ENCODE measurements at places on chromosomes 13 and 19. TPM values are rescaled to one million over a fixed set of nuclear protein-coding genes. Genes with fewer than 3 reads are reported as not detected.
A peak's percentile ranks its signal among the peaks of the same experiment; 100 is the strongest.

GRCh38 chr19:5563935-5564612, 3.7 kb downstream of the TINCR start:
- no peak for DNase-seq

GRCh38 chr13:89660752-89661151, 1686.7 kb upstream of the MIR17HG start:
- DNase-seq, result no peak

CYSLTR2 gene
- total RNA-seq, result 0.28 TPM

- no peak for DNase-seq
Observed at GRCh38 chr19:16366433-16367260, 42.0 kb downstream of the KLF2 start.

DNA sequence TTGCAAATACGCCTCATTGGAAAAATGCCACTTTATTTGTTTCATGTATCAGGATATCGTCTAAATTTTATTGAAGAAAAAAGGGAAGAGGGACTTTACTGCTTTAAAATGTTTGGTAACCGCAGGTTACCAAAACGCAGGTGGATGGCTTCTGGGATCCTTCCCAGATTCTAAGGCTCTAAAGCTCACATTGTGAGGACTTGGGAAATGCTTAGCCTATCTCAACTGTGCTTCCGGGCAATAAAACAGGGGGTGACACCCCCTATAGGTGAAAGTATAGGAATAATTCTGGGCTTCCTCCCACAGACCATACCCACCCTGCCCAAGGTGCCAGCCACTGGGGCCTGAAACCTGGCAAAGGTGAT, 73.2 kb upstream of the IPO5 start:
- DNase-seq, result no peak

- DNase-seq, result no peak
Observed at GRCh38 chr19:10206226-10206885, 11.6 kb upstream of the DNMT1 start.

DNA sequence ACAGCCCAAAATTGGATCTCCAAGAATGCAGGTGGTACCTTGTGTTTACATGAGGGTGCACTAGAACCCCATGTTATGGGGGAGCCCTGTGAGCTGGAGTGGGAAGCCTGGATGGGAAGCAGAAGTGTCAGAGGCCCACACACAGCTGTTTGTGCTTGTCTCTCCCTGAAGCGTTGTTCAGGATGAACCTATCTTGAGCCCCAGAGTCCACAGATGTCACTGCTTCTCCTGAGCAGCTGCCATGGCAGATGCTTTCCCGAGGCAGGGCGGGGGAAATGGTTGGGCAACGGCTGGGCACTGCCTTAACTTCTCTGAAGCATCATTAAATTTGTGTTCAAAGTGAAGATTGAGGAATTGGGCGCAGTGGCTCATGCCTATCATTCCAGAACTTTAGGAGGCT, 17.1 kb upstream of the CHST8 start:
- DNase-seq, result no peak

GRCh38 chr19:27720155-27720554, 1492.8 kb downstream of the UQCRFS1 start:
- no peak for DNase-seq

- DNase-seq, result no peak
Observed at GRCh38 chr19:58345558-58345957, 7.7 kb downstream of the A1BG start.

LRRC4B gene
- total RNA-seq, result 0.53 TPM

- DNase-seq, result no peak
Observed at GRCh38 chr13:22517544-22517943, 663.2 kb upstream of the SGCG start.

- no peak for DNase-seq
Observed at GRCh38 chr19:8254286-8255001, 45.3 kb downstream of the CERS4 start.

TEAD2 gene
- 5.1 TPM for total RNA-seq

GRCh38 chr19:19407633-19407930, 2.1 kb downstream of the GATAD2A start:
- no peak for DNase-seq

GDF15 gene
- total RNA-seq, result 3.2 TPM

SPRED3 gene
- total RNA-seq, result 0.30 TPM

DNA sequence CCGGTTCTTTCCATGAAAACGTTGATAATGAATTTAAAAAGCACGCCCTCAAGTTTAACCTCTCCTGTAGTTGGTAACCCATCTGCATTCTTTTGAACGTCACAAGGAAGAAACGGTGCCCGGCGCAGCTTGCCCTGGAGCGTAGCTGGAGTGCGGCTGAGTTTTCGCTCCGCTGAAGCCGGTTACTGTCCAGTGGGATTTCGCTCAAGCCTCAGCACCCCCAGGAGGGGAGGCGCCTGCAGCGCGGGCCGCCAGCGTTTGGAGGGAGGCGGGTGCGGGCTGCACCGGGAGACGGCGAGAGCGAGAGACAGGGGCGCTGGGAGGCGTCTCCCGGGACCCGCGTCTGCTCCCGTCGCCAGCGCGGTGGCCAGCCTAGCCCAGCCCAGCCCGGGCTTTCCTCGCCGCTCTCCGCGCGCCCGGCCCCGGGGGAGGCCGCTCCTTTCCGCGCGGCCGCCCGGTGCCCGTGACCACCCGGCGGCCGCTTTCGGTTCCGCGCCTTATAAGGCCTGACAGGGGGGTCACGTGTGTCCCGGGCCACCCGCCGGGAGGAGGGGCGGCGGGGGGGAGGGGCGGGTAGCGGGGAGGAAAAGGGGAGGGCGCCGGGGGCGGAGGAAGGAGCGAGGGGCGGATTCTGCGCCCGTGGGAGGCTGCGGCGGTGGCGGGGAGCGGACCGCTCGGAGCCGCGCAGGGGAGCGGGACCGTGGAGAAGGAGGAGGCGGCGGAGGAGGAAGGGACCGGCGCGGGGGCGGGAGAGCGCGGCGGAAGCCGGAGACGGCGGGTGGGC, 8.3 kb upstream of the DGKH start:
- peak; percentile 93 for DNase-seq

LACC1 gene
- total RNA-seq, result 3.7 TPM

GRCh38 chr13:98476538-98476966, 100.4 kb downstream of the STK24 start:
- DNase-seq, result peak; percentile 97

DNA sequence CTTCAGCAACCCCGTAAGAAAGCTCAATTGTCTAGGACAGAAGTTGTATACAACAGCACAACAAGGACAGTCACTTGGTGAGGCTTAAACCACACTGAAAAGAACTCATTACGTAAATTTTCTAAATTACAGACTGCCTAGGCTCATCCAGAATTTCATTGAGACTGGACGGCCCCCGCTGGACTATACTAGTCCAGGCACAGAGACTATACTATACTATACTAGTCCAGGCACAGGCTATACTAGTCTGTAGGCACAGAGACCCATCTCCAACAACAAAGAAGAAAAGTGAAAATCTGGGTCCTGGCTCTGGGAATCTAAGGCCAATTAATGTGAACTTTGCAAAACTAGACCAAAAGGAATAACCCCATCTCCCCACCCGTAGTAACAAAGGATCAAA, 700 bp downstream of the ZNF816 start:
- DNase-seq, result no peak

KIR3DL1 gene
- not detected for total RNA-seq

- no peak for DNase-seq
Observed at GRCh38 chr13:73335210-73335609, 276.4 kb downstream of the KLF5 start.

- DNase-seq, result peak; percentile 70
Observed at GRCh38 chr19:13995017-13995728, 10.9 kb downstream of the RFX1 start.

MEDAG gene
- 0.18 TPM for total RNA-seq

GRCh38 chr19:2905918-2906519, 5.3 kb downstream of the ZNF57 start:
- peak; percentile 23 for DNase-seq

DNA sequence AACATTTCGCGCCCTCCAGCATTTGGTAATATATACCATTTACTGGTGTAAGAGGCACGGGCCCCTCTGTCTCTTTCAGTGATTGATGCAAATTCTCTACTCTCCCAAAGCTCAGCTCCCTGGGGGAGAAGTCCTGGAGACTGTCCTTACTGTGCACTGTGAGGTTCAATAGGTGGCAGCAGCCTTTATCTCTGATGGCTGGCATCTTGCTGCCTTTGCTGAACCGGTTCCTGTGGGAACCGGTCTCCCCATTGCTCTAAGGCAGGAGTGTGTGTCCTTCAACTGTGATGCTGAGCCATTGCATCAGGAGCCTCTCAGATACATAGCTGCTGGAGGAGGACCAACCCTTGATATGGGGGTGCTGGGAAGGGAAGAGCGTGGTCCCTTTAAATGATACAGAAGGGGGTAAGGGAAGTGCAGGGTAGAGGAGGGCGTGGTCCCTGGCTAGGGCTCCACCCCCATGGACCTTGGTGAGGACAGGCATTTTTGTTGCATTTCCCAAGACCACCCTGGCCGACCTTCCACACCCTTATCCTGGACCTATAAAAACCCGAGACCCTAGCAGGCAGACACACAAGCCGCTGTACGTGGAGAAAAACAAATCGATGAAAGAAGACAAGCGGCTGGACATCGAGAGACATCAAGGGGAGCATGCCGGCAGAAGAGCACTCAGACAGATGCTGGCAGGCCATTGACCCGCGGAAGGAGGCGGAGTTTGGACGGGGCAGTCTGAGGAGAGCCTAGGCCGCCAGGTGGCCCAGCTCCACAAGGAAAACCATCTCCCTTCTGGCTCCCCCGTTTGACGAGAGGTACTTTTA, 41.1 kb upstream of the GTF3A start:
- no peak for DNase-seq

SHISA2 gene
- not detected for total RNA-seq

DNA sequence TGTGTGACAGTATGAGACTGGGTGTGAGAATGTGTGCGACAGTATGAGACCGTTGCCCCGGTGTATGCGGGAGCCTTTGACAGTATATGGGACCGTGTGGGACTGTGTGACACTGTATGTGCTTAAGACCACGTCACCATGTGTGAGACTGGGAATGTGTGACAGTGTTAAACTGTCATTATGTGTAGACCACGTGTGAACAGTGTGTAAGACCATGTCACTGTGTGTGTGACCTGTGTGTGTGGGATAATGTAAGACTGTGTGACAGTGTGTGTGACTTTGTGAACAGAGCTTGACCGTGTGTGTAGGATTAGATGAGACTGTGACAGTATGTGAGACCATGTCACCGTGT, 549 bp downstream of the ZNF583 start:
- no peak for DNase-seq

DNA sequence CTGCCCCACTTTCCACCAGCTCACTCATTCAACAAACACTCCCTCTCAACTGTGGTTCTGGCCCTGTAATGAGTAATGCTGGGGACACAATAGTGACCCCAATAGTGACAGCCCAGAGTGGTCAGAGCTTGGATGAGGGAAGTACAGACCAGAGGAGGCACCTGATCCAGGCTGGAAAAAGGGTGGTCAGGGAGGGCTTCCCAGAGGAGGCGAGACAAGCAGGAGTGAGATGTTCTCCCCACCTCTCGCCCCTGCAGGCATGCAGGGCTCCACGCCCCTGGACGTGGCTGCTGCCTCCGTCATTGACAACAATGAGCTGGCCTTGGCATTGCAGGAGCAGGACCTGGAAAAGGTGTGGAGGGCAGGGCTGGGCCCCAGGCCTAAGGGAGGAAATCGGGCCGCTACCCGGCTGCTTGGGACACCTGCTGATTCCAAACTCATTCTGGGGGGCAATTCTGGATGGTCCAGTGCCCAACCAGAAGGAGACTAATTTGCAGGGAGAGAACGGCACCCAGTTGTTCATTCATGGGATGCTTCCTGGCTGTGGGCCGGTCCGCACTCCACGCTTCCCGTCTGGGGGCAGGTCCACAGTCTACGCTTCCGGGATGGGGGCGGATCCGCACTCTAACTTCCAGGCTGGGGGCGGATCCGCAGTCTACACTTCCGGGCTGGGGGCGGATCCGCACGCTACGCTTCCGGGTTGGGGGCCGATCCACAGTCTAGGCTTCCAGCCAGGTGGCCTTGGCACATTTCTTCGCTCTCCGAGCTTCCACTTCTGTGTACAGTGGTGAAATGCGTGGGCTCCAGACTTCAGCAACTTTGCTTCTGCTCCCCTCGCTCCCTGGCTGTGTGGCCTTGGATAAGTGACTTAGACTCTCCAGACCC, 63.4 kb downstream of the RYR1 start:
- DNase-seq, result no peak

UNC13A gene
- 0.13 TPM for total RNA-seq

CEACAM7 gene
- not detected for total RNA-seq

DNA sequence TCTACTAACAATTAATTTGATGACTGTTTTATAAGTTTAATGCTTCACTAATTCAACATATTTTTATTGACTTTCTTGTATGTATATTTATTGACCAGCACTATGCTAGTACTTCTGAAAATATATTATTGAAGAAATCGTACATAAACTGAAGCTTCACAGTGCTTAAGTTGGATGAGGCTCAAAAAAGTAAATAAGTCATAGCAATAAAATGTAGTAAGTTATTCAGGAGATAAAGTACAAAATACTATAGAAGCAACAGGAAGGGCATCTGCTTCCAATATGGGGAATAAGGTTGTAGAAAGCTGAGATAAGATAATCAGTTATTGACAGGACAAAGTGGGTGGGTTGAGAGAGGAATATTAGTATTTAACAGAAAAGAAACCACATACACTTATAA, 944.9 kb upstream of the MIR17HG start:
- no peak for DNase-seq

- DNase-seq, result no peak
Observed at GRCh38 chr19:38729653-38730469, 14.4 kb downstream of the CAPN12 start.

SPINT2 gene
- 7.3 TPM for total RNA-seq

TTYH1 gene
- 0.33 TPM for total RNA-seq

DNA sequence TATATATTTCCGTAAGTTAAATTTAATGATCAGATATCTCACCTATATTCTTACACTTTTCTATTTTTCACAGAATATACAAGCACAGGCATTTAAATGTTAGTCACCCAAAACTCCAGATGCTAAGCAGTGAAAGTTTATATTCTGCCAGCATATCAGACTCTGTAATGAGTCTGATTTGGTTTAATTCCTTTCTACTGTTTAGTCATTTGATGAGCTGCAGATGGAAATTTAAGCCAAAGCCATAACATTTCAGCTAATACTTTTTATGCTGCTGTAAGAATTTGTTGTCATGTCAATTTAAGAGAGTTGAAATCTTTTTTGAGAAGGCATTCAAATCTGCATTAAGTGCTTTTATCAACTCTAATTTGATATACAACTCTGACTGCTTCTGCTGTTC, 8.0 kb downstream of the FRY start:
- DNase-seq, result no peak

CPB2 gene
- 607 TPM for total RNA-seq
